ENCODE measurements at places on chromosomes 2 and 18.

- no peak for DNase-seq
These were observed 37.9 kb upstream of the EVA1A start for GRCh38 chr2:75598589-75599155.

- DNase-seq: no peak
These were observed 141.1 kb downstream of the DCC start for GRCh38 chr18:52481116-52481515.

DNA sequence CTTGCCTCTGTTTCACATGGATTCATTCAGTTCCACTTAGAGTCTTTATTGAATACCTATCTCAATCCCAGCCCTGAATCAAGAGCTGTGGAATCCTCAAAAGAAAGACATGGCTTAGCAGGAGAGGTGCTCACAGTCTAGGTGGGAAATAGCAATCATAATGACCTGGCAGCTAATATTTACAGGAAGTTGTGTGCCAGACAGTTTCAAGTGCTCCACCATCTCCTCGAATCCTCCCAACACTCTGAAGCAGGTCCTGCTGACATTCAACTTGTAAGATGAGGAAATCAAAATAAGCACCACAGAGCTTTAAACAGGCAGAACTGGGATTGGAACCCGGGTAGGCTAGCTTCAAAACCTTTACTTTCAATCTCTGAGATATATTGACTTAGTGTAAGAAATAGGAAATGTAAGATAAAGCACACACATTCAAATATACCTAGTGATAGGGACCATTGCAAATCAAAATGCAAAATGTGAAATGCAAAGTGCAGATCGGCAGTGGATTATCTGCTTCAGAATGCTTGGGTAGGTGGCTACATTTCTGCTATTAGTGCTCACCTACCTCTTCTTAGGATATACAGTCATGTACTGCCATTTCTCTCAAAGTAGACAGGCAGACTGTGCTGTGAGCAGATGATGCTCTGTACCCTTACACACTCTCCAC lies 182.0 kb downstream of the PRKCE start:
- DNase-seq: no peak

DNA sequence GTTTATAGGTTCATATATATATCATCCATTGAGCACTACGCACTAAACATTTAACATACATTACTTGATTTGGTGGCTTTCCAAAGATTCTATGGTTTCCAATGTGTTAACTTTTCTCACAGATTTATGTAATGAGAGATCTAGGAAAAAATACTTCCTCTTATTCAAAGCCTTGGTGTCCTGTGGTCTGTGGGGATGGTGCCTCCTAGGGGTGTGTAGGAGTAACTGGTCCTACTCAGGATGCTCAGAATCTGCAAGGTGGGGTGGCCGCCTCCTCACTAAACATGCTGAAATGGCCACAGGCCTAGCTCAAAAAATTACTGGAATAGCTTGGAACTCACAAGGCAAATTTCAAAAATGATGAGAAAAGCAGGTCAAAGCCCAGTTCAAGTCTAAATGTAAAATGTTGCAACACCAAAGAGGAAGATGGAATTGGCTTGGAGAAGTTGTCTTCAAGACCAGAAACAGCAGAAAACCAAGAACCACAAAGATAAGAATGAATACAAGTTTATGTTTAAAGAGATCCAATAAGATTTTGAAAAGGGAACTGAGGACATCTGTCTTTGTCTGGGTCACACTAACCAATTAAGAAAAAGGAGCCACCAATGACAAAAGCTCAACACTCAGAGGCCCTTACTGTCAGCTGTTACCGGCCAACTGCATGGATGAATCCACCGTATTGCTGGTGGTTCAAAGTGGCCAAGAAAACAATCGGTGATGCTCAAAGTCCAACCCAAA lies 11.5 kb downstream of the GPR55 start:
- DNase-seq: peak; percentile 74

- DNase-seq: no peak
These were observed 163.6 kb upstream of the SIX2 start for GRCh38 chr2:45172760-45173392.

DNA sequence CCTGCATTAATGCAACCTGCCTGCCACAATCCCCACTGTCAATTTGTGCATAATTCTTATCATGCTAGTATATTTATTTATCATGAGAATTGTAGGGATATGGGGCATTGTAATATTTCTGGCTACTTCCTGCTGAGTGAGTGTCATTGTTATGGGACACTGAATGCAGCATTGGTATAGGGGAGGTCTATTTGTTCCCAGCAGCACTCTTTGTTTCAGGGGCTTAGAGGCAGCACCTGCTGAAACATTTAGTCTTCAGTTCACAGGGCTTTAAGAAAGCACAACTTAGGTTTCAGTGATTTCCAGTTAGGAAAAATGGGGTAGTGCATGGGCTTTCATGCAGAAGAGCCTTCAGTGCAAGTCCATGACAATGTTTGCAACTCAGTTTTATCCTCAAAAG lies 23.6 kb downstream of the SULT1C3 start:
- no peak for DNase-seq

DNA sequence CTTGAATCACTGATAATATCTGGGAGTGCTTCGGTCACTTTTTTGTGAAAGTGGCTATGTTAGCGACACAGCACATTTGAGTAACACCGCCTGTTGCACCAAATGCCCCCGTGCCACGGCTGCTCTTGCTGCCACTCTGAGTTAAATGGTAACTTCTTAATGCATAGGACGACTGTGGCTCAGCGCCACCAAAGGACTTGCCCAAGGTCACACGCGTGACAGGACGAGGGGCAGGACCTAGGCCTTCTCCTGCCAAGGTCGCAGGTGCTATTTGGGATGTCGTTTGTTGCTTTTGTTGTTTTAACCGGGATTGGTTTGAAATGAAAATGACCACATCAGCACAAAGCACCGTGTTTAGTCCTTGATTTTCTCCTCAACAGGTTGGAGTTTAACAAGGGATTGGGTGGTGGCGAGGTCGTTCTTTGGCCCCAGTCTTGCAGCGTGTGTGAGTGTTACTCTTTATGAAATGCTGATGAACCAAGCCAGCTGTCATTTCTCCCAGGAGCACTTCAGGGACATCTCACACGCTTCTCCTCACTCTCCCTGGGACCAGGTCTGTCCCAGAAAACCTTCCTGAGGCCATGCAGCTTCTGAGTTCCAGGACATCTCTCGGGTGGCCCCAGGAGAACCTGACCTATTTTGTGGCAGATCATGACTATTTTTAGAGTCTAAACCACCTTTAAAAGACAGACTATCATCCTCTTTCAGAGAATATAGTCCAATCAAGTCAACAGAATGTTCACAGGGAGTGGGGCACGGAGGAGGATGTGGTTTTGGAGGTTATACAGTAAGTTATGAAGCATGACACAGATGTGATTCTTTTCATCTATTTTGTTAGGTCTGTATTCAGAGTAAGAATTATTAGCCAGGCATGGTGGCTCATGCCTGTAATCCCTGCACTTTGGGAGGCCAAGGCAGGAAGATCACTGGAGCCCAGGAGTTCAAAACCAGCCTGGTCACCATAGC lies 49.9 kb downstream of the MTCL1 start:
- DNase-seq: no peak

GRCh38 chr2:202006301-202006700 lies 27.4 kb upstream of the FZD7 start:
- DNase-seq: no peak

- no peak for DNase-seq
These were observed 48.3 kb downstream of the LAMA3 start for GRCh38 chr18:23737578-23737977.

- DNase-seq: no peak
These were observed 66.0 kb upstream of the FAM136A start for GRCh38 chr2:70367722-70368323.

DNA sequence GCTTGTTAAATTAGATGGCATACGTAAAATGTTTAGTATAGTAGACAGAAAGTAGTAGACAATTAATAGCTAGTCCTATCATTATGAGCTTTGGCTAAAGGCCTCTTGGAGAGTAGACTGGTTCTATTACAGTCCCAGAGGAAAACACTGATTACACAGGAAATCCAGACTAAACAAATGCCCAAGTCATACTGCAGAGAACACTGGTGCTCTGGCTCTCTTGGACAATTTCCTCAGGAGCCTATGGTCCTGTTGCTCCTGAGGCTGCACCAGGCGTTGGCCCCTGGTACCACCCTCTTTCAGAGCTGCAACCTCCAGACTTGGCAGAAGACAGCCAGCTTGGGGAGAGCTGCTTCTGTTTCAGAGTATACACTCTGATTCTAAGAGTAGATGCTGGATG lies 41.8 kb downstream of the STAT1 start:
- DNase-seq: no peak

DNA sequence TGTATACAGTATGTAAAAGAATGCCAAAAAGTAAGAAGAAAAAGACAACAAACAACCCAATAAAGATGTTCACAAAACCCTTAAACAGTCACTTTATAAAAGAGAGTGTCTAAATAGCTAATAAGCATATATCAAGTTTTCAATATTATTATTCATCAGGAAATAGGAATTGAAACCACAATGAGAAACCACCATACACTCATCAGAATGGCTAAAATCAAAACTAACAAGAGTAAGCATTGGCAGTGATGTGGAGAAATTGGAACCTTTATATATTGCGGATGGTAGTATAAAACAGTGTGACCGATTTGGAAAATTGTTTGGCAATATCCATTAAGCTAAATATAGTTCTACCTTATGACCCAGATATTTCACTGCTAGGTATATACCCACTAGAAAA lies 20.5 kb upstream of the TGFA start:
- no peak for DNase-seq

- DNase-seq: no peak
These were observed 771.6 kb downstream of the DPP10 start for GRCh38 chr2:115214050-115214449.

DNA sequence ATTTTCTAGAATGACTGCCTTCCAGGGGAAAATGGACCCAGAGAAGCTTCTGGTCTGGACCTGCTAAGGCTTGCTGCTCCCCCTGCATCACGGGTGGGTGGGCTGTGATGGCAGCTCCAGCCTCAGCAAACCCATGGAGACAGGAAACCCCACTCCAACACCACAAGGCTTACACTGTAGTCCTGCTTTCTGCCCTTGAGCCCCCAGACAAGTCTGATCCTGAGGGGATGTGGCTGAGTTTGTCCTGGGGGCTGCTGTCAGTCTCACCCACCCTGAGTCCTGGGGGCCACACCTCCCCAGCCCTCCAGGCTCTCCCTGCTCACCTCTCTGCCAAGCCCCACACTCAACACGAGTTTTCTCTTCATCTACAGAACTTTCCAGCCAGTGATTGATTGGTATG lies 279.4 kb downstream of the EIPR1 start:
- DNase-seq: no peak

DNA sequence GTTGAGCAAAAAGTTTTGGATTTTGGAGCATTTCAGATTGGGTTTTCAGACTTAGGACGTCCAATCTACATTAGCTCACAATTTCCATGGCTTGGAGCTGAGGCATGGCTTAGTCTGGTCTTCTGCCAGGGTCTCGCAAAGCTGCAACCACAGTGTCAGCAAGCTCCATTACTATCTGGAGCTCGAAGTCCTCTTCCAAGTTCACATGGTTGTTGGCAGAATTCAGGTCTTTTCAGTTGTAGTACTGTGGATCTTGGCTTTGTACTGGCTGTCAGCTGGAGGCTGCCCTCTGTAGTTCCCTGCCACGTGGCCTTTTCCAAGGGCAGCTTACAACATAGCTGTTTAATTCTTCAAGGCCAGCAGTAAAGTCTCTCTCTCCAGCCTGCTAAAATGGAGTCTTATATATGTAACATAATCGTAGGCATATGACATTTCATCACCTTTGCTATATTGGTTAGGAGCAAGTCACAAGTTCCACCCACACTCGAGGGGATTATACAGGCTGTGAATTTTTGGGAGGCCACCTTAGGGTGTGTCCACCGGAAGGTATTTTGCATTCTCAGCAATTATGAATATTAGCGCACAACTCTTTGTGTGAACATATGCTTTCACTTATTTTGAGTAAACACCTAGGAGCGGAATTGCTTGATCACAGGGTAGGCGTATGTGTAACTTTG lies 41.5 kb upstream of the EPC2 start:
- DNase-seq: no peak

DNA sequence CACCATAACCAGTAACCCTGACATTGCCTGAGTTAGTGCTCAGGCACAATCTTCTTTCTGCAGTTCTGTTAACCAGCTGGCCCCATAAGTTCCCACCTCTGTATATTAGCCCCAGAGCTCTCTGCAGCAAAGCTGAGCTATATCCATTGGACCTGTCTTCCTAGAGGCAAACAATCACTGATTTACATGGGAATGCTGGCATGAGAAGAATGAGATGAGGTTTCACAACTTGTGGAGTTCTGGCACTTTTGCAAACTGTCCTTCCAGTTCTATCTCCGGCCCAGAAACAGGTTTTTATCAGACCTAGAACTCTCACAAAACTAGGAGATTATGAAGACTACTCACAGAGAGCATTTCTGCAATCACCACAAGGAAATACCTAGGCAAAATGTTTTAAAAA lies 7.9 kb upstream of the CCBE1 start:
- DNase-seq: no peak

GRCh38 chr2:55720417-55720816 lies 26.8 kb upstream of the PNPT1 start:
- no peak for DNase-seq

DNA sequence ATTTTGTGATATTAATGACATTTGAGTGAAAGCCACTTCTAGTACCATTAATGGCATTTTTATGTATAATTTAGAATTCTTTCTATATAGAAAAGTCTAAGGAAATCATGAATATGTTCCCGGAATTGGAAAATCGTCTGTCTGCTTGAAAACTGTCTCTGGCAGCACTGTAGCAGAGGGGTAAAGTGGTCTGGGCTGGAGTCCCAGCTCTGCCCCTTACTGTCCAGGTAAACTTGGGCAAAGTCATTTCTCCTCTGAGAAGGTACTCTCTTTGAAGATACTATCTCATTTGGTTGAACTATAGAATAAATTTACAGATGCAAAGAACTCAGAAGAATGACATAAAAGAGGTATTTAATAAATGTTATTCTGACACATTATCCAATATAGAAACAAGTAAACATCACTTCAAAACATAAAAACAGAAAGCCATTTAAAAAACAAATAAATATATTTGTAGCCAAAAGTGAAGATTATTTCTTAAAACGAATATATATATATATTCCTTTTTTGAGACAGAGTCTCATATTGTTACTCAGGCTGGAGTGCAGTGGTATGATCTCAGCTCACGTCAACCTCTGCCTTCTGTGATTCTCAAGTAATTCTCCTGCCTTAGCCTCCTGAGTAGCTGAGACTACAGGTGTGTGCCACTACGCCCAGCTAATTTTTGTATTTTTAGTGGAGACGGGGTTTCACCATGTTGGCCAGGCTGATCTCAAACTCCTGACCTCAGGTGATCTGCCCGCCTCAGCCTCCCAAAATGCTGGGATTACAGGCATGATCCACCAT lies 149.8 kb upstream of the ITGA4 start:
- DNase-seq: no peak

GRCh38 chr2:190677255-190677654 lies 28.4 kb downstream of the NAB1 start:
- DNase-seq: no peak

Data from Ammon's horn (tissue), 1 donor.